ENCODE measurements at places on chromosomes 16 and 17.

GRCh38 chr16:67387479-67388079, 5.7 kb downstream of the TPPP3 start:
- no peak for DNase-seq

DNA sequence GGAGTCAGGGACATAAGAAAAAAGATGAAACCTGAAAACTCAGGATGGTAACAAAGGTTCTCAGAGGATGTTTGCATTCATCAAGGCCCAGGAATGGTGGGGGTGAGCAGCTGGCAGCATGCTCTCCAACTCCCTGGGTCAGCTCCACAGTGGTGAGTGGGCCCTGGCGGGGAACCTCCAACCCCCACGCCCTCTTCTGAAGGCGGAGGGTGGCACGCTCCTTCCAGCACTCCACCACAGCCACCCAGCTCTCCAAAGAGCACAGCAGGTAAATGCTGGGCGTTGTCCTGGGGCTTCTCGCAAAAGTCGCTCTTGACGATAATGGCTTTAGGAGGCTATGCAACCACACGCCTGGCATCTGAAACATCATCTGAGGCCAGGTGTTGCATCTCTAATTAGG, 173.8 kb downstream of the C16orf78 start:
- DNase-seq: no peak

- peak; percentile 12 for DNase-seq
Observed at GRCh38 chr17:60390186-60390585, 1.7 kb downstream of the USP32 start.

- DNase-seq: no peak
Observed at GRCh38 chr17:81705518-81706231, 2.5 kb downstream of the MRPL12 start.

GRCh38 chr16:31201582-31202413, 762 bp downstream of the PYCARD start:
- no peak for DNase-seq

DNA sequence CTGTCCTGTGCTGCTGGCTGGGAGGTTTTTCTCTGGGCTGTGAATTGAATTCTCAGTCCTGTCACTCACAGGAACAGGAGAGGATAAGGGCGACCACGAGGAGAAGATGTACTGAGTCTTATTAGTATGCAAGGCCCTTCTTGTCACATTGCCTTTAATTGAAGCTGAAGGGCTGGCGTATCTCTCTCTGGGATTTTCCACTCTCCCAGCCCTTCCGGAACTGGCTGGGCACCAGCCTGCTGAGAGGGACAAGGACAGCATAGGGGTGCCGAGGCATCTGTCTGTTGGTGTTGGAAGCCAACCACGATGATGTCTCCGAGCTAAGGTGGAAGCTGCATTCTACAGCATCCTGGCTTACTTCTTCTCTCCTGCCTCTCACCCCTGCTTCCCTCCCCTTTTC, 33.2 kb downstream of the GPRC5B start:
- no peak for DNase-seq
